Activated CD8-positive, alpha-beta memory T cell treated with anti-CD3 and anti-CD28 coated beads for 4 hours (primary cell): ENCODE measurements at places on chromosomes 6 and 20.

GRCh38 chr6:106745824-106746582 lies 116.6 kb downstream of the QRSL1 start:
- DNase-seq = no peak

DNA sequence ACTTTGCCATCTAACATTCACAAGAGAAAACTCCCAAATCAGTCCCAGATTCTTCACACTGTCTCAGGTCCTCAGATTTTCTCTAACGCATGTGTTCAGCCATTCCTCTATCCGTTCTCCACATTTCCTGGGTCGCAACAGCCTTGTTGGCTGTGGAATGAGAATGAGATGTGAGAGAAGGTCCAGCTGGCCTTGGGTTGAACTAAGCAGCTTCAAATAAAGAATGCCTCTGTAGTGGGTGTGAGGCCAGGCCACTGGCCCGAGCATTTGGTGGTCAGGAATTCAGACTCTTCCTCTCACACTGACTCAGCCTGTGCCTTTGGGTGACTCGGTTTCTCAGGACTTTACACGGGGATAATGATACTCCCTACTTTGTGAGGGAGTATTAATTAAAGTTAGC lies 73.8 kb upstream of the CCN6 start:
- no peak for DNase-seq

GRCh38 chr6:96789871-96790270 lies 47.4 kb downstream of the GPR63 start:
- DNase-seq = no peak

DNA sequence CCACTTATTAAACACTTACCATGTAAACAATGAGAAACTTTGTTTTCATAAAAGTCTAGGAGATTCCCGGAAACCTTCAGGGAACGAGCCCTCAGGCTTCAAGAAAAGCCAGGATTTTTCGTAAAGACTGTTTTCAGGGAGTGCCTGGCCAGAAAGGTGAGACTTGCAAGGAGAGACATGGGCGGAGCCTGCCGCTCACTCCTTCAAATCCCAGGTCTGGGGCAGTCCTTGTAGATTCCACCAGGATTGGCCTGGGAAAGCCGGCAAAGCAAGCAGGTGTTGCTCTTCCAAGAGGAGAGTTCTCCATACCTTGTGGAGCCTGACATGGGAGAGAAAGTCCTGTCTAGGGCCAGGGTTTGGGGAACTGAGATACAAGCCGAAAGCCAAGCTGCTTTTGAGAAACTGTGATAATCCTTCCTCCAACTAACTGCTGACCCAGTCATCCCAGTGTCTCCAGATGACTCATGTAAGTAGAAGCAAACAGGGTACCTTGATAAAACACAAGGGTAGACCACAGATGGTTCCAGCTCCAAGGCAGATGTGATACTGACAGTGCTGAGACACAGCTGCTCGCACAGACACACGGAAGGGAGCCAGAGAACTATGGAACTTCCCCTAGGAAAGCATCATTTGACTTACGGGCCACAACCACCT lies 69.4 kb upstream of the NAA20 start:
- DNase-seq = no peak

DNA sequence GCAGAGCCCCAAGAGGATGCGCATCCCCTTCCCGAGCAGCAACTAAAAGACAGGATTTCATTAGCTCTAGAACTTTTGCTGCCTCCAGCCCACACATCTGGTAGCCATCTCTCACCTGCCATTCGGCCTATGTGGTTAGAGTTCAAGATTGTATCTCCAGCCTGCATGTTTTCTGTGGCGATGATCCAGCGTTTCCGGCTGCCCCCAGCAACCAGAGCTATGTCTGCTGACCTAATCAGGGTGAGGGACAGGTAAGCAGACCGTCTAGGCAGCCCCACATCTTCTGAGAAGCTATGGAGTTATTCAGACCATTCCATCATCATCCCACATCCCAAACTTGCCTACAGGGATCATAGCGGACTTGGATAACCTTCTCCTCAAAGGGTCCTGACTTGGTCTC lies 2.3 kb upstream of the CUL7 start:
- no peak for DNase-seq

- no peak for DNase-seq
Measured at GRCh38 chr6:53014744-53015143, 19.7 kb upstream of the GSTA4 start.

- no peak for DNase-seq
Measured at GRCh38 chr6:145309842-145310535, 425.3 kb downstream of the EPM2A start.

- DNase-seq = no peak
Measured at GRCh38 chr6:133099573-133099972, 141.6 kb upstream of the EYA4 start.

GRCh38 chr6:169725125-169726048 lies 1.1 kb upstream of the PHF10 start:
- DNase-seq = no peak

- no peak for DNase-seq
Measured at GRCh38 chr6:140670021-140670420, 1295.6 kb upstream of the CITED2 start.

DNA sequence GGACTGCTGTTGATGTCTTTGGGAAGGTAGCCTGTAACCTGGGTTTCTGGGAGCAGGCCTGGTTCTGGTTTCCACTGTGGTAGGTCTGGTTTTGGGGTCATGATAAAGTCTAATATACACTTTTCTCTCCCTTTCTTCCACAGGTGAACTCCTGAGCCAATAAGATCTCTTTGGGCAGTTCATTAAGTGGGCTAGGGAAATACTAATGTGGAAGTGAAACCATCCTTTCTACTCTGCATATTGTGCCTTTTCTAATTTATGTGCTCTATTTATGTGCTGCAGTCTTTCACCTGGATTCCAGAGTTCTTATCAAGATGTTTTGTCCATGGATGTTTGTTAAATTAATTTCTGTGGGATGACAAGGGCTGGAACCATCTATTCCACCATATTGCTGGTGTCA lies 165.7 kb upstream of the PTPRK start:
- no peak for DNase-seq

GRCh38 chr6:49988900-49989299 lies 19.5 kb upstream of the DEFB113 start:
- no peak for DNase-seq

DNA sequence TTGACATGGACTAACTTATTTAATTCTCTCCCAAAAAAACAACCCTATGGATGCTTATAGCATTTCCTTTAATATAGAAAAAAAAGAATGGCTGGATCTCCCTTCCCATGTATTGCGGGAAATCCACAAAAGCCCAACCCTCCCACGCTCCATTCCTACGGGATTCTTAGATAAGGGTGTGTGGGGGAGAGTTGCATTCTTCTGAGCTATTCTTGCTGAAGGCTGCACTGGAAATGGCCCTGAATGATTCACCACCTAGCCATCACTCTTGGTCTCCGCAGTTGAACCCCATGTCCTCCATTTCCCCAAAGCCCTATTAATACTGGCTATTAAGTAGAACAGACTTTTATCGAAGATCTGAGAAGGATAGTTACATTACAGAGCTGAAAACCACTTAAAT lies 41.9 kb upstream of the ADGRF5 start:
- DNase-seq = no peak

DNA sequence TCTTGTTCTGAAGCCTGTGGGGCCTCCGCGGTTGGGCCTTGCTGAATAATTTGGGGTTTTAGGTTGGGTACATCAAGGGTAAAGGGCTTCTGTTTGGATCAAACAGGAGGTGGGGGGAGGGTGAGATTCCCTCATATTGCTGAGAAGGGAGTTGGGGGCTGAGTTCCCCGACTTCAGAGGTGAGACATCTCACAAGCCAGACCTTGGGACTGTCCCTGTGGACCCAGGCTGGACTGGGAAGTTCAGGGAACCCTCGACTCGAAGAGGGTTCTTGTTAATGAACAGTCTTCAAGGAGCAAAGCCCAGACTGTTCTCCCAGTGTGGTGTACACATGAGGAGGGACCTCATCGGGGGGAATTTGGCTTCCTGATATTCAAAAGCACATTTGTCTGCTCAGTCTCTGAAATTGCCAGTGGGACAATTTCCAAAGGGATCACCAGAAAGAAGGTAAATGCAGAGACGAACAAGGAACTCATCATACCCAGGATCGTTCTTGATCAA lies 118.5 kb downstream of the SYCP2 start:
- DNase-seq = no peak

GRCh38 chr6:73566954-73567591 lies 46.2 kb upstream of the EEF1A1 start:
- DNase-seq = no peak

GRCh38 chr6:50049829-50050228 lies at the start of gene DEFB112:
Gene DEFB112, minus strand, starts transcription at chr6:50049929. Its CDS starts 60 bp downstream, at chr6:50049869.
- no peak for DNase-seq

DNA sequence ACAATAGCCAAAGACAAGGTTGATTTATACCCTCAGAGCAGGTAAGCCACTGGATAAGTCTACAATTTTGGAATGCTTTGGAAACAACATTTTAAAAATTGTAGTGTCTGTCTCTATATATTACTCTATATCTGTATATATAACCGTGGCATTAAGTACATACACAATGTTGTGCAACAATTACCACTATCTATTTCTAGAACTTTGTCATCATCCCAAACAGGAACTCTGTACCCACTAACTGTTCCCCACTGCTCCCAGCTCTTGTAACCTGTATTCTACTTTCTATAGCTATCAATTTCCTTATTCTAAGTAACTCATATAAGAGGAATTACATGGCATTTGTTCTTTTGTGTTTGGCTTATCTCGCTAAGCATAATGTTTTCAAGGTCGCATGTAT lies 78.2 kb upstream of the ASCC3 start:
- DNase-seq = no peak

GRCh38 chr6:117558818-117559217 lies 43.5 kb downstream of the GOPC start:
- DNase-seq = no peak

GRCh38 chr6:170067923-170068360 lies 222.9 kb downstream of the DLL1 start:
- no peak for DNase-seq

DNA sequence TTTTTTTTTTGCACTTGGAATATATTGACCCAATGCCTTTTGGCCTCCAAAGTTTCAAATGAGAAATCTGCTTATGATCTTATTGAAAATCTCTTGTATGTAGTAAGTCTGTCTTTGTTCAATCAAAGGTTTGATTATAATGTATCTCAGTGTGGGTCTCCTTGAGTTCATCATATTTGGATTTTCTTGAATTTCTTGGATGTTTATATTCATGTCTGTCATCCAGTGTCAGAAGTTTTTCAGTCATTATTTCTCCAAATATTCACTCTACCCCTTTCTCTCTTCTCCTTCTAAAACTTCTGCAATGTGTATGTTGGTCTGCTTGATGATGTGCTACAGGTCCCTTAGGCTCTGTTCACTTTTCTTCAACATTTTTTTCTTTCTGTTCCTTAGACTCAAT lies 95.9 kb upstream of the PTPRK start:
- DNase-seq = no peak

GRCh38 chr6:57068061-57068460 lies 21.6 kb downstream of the KIAA1586 start:
- DNase-seq = no peak

DNA sequence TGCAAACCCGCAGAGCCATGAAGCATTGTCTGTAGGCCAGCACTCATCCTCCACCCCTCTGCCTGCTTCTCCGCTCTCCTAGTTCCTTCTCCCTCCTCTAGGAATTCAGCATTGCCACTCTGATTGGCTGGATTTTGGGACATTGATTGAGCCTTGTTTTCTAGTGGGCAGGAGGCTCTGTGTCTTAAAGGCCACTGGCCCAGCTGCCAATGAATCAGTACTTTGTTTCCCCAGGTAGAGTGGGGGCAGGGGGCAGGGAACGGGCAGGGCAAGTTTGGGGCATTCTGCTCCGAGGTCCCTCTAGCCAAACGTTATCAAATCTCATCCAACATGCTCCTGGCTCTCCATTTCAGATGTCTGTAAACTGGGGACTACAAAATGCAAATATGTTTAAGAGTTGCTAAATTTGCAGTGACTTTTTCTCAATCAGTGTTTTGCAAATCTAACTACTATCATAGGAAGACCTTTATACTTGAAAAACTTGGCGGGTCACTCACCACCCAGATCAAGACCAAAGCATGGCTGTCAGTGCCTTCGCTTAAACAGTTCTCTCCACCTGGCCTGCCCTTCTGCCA lies 10.4 kb upstream of the BPI start:
- DNase-seq = no peak

- DNase-seq = no peak
Measured at GRCh38 chr6:35718911-35719381, 17.9 kb upstream of the ARMC12 start.

GRCh38 chr6:6612308-6612707 lies 23.8 kb downstream of the LY86 start:
- DNase-seq = no peak

- no peak for DNase-seq
Measured at GRCh38 chr6:131356161-131356560, 216.9 kb upstream of the ARG1 start.

DNA sequence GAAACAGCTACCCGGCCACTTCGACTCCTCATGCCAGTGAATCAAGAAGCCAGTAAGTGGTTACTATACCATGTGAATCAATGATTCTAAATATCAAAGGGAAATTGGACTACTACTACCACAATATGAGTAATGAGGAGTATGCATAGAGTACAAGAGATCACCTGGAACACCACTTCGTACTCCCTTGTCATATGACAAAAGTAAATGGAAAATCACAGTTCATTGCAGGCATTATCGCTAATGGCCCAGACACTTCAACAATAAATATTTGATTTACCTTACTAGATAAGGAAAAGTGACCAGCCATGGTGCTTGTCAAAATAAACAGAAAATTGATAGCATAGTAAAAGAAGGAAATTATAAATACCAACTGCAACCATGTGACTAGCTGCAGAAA lies 73.1 kb downstream of the BMP5 start:
- DNase-seq = no peak

DNA sequence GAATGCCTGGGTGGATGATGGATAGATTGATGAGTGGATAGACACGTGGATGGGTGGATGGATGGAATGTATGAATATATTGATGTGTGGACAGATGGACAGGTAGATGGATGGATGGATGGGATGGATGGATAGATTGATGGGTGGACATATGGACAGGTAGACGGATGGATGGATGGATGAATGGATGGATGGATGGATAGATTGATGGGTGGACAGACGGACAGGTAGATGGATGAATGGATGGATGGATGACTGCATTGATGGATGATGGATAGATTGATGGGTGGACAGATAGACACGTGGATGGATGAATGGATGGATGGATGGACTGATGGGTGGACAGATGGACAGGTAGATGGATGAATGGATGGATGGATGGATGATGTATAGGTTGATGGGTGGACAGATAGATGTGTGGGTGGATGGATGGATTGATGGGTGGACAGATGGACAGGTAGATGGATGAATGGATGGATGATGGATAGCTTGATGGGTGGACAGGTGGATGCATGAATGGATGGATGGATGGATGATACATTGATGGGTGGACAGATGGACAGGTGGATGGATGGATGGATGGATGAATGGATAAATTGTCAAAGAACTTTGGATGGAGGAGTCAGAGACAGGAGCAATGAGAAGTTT lies 171.4 kb upstream of the AFDN start:
- no peak for DNase-seq

GRCh38 chr6:152267967-152268845 lies 369.0 kb downstream of the SYNE1 start:
- no peak for DNase-seq

DNA sequence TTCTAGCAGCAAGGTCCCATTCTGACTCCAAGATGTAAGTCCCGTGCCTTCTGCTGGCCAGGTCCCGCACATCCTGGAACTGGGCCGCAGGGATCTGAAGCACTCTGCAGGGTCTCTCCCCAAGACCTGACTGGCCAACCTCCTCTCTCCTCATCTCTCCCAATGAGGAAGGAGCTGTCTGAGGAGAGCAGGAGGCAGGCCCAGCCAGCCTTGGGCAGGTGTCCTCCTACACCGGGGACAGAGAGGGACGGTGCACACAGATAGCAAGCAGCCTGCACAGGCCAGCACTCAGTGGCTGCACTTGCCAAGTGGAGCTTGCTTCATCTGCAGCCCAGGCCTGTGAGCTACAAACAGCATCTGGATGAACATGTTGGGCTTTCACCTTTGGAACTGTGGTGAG lies 76.8 kb upstream of the CD93 start:
- no peak for DNase-seq
